ENCODE measurements at places on chromosomes 6 and 20. TPM values are rescaled to one million over a fixed set of nuclear protein-coding genes. Genes with fewer than 3 reads are reported as not detected.

The EYS gene
- not detected for total RNA-seq

The NRM gene
- total RNA-seq, result 21.9 TPM

The HMGCLL1 gene
- total RNA-seq, result not detected

DNA sequence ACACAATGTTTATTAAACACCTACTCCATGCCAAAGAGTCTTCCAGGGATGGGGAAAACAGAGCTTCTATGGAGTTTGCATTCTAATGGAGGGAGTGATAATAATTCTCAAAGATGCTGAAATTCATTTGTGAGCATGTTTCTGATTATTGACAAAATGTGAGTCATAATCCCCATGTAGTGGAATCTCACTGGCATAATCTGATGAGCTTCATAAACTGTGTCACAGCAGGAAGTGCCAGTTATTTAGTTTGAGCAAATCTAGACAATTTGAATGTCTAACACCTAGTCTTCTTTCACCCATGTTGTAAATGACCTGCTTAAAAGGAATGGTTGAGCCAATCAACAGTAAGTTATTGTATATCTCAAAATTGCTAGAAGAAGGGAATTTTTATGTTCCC lies 95.1 kb downstream of the KCNQ5 start:
- no peak overlapping the region for H3K27ac ChIP-seq
- peaks cover 3% of the 10 kb centered on the region for H3K4me1 ChIP-seq
- DNase-seq, result no peak

DNA sequence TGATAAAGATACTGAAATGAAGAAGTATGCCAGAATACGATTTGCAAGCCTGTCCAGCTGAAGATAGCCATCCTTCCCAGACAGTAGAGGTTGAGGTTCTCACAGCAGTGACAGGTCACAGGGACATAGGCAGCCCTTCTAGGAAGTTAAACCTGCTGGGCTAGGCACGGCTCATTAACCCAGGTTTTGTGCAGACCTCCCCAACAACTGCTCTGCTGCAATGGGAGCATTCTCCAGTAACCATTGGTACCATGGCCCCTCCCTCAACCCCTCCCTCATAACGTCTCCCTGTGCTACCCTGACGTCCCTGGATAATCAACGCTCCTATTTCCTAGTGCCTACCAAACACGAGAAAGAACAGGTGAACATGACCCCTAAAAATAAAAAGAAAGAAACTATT lies 15.8 kb downstream of the ID4 start:
- no peaks in the 10 kb centered on the region for H3K36me3 ChIP-seq
- no peak overlapping the region for H3K27ac ChIP-seq
- H3K27me3 ChIP-seq, result no peaks in the 10 kb centered on the region
- peaks cover 18% of the 10 kb centered on the region for H3K4me1 ChIP-seq
- no peak overlapping the region for H3K4me3 ChIP-seq

DNA sequence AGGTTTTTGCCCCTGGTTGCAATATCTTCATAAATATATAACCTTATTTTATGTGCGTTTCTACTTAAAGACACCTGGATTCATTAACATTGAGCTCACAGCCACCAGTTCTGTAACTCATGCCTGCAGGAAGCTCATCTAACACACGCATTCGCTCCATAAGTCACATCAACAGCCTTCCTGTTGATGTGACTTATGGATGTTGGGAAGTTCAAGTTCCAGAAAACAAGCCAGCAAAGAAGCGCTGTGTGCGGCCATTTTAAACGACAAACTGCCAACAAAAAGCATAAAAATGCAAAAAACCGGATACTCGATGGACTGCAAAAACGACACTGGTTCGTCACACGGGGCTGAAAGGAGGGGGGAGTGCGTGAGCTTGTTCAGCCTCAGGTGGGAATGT lies 77.9 kb upstream of the NFATC2 start:
- H3K27ac ChIP-seq, result no peak overlapping the region
- no peak for DNase-seq
- no peak overlapping the region for H3K4me3 ChIP-seq
- no peaks in the 10 kb centered on the region for H3K36me3 ChIP-seq
- no peaks in the 10 kb centered on the region for H3K4me1 ChIP-seq

- DNase-seq, result no peak
- no peak overlapping the region for H3K4me3 ChIP-seq
- H3K36me3 ChIP-seq, result no peaks in the 10 kb centered on the region
- no peaks in the 10 kb centered on the region for H3K27me3 ChIP-seq
- no peaks in the 10 kb centered on the region for H3K4me1 ChIP-seq
Measured at GRCh38 chr6:144036835-144037195, 28.8 kb upstream of the PLAGL1 start.

- DNase-seq, result no peak
- H3K27me3 ChIP-seq, result no peaks in the 10 kb centered on the region
- H3K36me3 ChIP-seq, result no peaks in the 10 kb centered on the region
- no peaks in the 10 kb centered on the region for H3K4me1 ChIP-seq
- H3K27ac ChIP-seq, result no peak overlapping the region
- no peak overlapping the region for H3K4me3 ChIP-seq
Measured at GRCh38 chr6:83756565-83756964, 47.7 kb upstream of the SNAP91 start.
